ENCODE measurements at places on chromosomes 3 and 15. TPM values are rescaled to one million over a fixed set of nuclear protein-coding genes. Genes with fewer than 3 reads are reported as not detected.
A peak's percentile ranks its signal among the peaks of the same experiment; 100 is the strongest.

DNA sequence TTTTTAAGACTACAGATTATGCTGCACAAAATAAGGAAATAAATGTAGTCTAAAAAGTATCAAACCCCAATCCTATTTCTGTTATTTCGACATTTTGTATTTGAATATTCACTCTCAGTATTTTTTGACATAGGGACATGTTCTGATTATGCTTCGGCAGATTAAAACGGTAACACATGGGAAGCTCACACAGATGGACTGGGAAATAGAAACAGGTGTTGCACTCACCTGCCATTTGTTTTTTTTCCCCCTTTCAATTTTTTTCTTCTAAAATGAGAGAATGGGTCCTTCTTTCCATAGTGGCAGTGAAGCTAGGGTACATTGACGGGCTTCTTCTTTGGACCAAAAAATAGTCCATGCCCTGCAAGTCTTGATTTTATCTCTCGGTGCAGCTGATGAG, 163.1 kb downstream of the MYRIP start:
- H3K4me3 ChIP-seq, result no peak overlapping the region
- H3K4me1 ChIP-seq, result no peaks in the 10 kb centered on the region
- H3K27me3 ChIP-seq, result no peaks in the 10 kb centered on the region
- no peak overlapping the region for H3K27ac ChIP-seq

The GPR27 gene
- 3.1 TPM for polyA plus RNA-seq

DNA sequence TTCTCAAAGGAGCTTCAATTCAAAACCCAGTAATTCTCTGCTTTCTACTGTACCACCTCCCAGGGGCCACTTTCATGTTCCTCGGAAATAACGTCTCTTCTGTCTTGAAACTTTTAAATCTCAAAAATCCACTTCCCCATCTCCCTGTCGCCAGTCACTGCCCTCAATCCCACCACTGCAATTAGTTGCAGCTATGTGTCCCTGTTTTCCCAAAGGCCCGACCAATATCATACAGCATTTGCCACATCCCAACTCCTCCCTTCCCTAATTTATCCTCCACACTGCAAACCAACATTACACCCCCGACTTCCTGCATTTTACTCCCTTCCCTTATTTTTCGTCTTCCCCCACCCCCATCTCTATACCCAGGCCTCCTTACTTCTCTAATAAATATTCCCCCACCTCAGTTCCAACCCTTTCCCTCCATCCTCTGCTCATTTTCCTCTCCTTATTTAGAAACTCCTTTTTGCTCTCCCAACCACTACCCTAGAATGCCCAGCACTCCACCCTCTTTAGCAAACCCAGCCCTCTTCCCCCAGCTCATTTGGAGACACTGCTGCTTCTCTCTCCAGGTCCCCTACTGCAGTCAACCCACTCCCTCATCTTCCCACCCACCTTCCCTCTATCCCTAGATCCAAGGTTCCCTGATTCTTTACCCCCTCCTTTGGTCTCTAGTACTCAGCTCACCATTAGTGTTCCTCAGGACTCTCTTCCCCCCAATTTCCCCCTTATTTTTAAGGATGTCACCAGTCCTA, 1.1 kb downstream of the NPTN start:
- no peaks in the 10 kb centered on the region for H3K27me3 ChIP-seq
- peak overlapping the region; percentile 93 for H3K4me3 ChIP-seq
- DNase-seq, result no peak
- H3K4me1 ChIP-seq, result peaks cover 48% of the 10 kb centered on the region
- no peaks in the 10 kb centered on the region for H3K36me3 ChIP-seq

DNA sequence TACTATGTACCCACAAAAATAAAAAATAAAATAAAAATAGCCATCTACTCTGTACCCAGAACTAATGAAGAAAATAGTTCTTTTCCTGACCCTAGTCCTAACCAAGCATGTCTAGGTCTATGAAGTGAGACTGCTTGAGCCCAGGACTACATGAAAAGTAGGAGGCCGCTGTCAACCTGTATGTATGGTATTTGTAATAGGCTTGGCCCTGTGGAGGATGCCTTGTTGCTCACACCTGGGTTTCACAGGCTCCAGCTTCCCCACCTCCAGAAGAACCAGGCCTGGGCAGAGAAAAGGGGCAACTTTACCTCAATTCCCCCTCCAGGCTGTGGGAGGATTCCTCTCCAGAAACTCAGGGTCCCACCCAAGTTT, 6.8 kb upstream of the PKM start:
- H3K4me3 ChIP-seq, result no peak overlapping the region
- DNase-seq, result no peak
- no peaks in the 10 kb centered on the region for H3K27me3 ChIP-seq
- H3K36me3 ChIP-seq, result peaks cover 38% of the 10 kb centered on the region
- H3K27ac ChIP-seq, result peak overlapping the region; percentile 73
- H3K4me1 ChIP-seq, result peaks cover 10% of the 10 kb centered on the region

GRCh38 chr3:195226900-195227447, 44.0 kb downstream of the XXYLT1 start:
- DNase-seq, result peak; percentile 29
- no peak overlapping the region for H3K4me3 ChIP-seq
- no peaks in the 10 kb centered on the region for H3K36me3 ChIP-seq
- no peak overlapping the region for H3K27ac ChIP-seq
- H3K27me3 ChIP-seq, result no peaks in the 10 kb centered on the region

DNA sequence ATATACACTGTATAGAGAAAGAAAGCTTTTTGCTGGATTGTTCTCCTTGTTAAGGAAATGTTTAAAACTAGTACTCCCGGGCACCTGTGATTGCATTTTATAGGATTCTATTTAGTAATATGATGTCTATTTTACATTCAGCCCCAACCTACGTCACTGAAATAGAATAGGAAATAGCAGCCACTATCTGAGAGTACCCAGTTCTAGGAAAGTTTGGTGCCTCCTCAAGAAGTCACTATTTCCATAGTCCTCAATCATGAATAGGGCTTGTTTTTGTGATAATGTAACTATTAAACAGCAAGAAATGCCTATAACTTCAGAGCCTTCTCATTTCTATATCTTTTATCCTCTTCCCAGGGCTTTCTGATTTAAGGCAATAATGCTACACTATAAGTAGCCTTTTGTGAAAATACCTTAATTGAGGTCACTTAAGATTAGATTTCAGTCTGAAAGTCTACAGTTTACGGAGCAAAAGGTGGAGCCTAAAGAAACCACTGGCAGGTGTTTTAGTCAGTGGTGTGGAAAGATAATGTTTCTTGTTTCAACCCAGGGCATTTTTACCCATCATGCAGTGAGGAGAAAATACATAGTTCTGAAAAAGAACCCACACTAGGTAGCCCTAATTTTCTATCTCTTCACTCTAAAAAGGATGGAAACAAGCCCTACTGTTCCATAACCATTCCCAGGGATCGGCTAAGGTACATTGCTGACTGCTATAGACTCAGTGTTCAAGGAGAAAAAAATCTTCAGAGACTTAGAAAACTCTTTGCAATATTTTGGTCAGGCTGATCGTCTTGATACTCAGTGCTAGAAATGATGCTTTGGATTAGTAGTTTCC, 38.7 kb downstream of the TIGIT start:
- no peak for DNase-seq
- no peaks in the 10 kb centered on the region for H3K4me1 ChIP-seq
- H3K27ac ChIP-seq, result no peak overlapping the region
- no peaks in the 10 kb centered on the region for H3K36me3 ChIP-seq
- H3K27me3 ChIP-seq, result no peaks in the 10 kb centered on the region

The PLA2G4E gene
- polyA plus RNA-seq, result not detected

DNA sequence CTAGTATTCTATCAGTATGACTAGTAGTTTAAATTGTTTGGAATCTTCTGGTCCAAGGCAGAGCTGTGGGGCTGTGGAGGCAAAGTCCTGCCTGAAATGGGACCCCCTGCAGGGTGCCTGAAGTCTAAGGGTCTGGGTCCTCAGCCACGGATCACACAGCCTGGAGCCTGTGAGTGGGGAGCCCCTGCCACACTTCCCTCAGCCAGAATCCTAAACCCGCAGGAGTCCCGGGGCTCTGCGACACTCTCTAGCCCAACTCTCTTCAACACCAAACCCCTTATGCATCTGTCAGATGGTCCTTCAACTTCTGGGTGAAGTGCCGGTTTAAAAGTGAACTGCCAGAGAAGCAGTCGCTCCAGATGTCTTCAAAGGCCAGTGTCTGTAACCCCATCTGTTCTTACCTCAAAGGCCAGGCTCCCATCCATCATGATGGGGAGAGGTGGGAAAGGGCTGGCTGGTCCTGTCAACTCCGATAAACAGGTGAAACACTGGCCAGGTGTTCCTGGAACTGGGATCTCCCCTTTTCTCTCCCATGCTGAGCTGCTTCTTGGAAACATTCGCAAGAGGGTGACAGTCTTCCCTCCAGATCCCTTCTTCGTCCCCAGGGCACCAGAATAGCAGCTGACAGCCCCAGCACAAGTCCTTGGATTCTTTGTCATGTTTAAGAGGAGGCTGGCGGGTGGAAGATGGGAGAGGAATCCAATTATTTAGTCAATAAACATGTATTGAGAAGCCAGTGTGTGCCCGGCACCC, 45.6 kb downstream of the CPN2 start:
- no peaks in the 10 kb centered on the region for H3K27me3 ChIP-seq
- H3K27ac ChIP-seq, result no peak overlapping the region
- no peak for DNase-seq
- H3K4me1 ChIP-seq, result peaks cover 8% of the 10 kb centered on the region

The DZIP3 gene
- polyA plus RNA-seq, result 2.2 TPM

The SERP1 gene
- 225 TPM for polyA plus RNA-seq

GRCh38 chr3:30476368-30477084, 129.9 kb upstream of the TGFBR2 start:
- no peak overlapping the region for H3K4me3 ChIP-seq
- DNase-seq, result no peak
- H3K27ac ChIP-seq, result no peak overlapping the region
- no peaks in the 10 kb centered on the region for H3K27me3 ChIP-seq
- H3K36me3 ChIP-seq, result no peaks in the 10 kb centered on the region
- no peaks in the 10 kb centered on the region for H3K4me1 ChIP-seq

- no peaks in the 10 kb centered on the region for H3K27me3 ChIP-seq
- DNase-seq, result no peak
- H3K4me1 ChIP-seq, result no peaks in the 10 kb centered on the region
- H3K36me3 ChIP-seq, result no peaks in the 10 kb centered on the region
These were observed 1459.5 kb downstream of the ZPLD1 start for GRCh38 chr3:103894162-103894822.

DNA sequence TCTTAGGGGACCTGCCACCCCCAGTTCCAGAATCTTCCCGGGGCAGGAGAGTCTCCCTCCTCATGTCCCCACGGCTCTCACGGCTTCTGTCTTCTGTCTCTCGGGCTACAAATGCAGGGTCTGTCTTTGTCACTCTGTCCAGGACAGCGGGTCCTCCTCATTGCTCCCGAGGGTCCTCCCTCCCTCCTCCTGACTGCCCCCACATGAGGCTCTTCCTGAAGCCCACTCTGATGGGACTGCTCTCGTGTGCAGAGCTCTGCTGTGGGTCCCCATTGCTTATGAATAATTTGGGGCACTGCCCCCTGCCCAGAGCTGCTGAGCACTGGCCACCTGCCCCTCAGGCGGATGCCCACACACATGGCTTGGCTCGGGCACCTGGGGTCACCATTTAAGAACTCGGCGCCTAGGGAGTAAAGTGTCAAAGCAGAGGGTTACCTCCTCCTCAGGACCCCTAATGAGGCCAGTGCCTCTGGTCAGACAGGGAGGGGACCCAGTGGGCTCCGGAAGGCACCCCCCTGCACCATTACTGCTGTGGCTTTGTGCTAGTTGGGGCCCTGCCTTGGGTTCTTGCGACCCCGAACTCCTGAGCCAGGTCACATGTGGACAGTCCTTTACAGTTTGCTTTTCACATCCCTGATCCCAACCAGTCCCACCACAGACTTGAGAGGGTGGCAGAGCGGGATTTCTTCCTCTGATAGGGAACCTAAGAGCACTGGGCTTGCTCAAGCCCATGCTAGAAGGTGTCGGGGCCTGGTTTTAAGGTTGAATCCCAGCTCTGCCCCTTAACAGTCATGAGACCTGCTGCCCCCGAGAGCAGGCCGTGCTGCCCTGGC, 22.1 kb downstream of the HDAC11 start:
- H3K36me3 ChIP-seq, result no peaks in the 10 kb centered on the region
- H3K27ac ChIP-seq, result no peak overlapping the region
- H3K4me1 ChIP-seq, result no peaks in the 10 kb centered on the region
- H3K27me3 ChIP-seq, result no peaks in the 10 kb centered on the region
- no peak for DNase-seq
- H3K4me3 ChIP-seq, result no peak overlapping the region

GRCh38 chr3:30162579-30162978, 443.8 kb upstream of the TGFBR2 start:
- no peaks in the 10 kb centered on the region for H3K36me3 ChIP-seq
- no peaks in the 10 kb centered on the region for H3K4me1 ChIP-seq
- H3K4me3 ChIP-seq, result no peak overlapping the region

GRCh38 chr3:54270816-54271526, 148.6 kb downstream of the CACNA2D3 start:
- no peaks in the 10 kb centered on the region for H3K4me1 ChIP-seq
- no peaks in the 10 kb centered on the region for H3K27me3 ChIP-seq
- no peak overlapping the region for H3K4me3 ChIP-seq
- DNase-seq, result no peak

The NEK11 gene
- polyA plus RNA-seq, result 2.3 TPM

The MORC1 gene
- polyA plus RNA-seq, result not detected

DNA sequence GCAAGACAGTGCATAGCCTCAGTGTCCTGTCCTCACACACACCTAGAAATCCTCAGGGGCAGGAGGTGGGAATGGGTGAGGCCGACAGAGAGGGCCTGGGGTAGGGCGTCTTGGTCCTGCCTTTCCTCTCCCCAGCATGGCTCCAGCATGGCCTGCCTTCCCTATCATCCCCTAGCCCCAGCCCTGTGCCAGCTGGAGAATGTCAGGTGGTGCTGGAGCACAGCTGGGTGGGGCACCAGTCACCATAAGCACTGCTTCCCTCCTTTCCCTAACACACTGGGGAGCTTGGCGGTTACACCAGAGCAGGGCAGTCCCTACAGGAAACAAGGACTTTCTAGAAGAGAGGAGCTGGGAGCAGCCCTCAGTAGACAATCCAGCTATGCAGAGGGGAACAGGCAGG, 236.8 kb downstream of the KLF13 start:
- no peaks in the 10 kb centered on the region for H3K27me3 ChIP-seq
- no peak for DNase-seq
- no peaks in the 10 kb centered on the region for H3K4me1 ChIP-seq

GRCh38 chr15:59453474-59454215, 15.7 kb downstream of the FAM81A start:
- H3K4me1 ChIP-seq, result peaks cover 11% of the 10 kb centered on the region
- H3K36me3 ChIP-seq, result no peaks in the 10 kb centered on the region
- no peaks in the 10 kb centered on the region for H3K27me3 ChIP-seq

GRCh38 chr3:3685721-3686120, 113.5 kb upstream of the LRRN1 start:
- H3K36me3 ChIP-seq, result no peaks in the 10 kb centered on the region
- DNase-seq, result no peak
- H3K27ac ChIP-seq, result no peak overlapping the region
- H3K4me1 ChIP-seq, result no peaks in the 10 kb centered on the region
- H3K4me3 ChIP-seq, result no peak overlapping the region

- no peaks in the 10 kb centered on the region for H3K36me3 ChIP-seq
- no peaks in the 10 kb centered on the region for H3K27me3 ChIP-seq
- DNase-seq, result no peak
- no peaks in the 10 kb centered on the region for H3K4me1 ChIP-seq
These were observed 35.9 kb upstream of the DNAJC13 start for GRCh38 chr3:132381348-132381944.

- no peaks in the 10 kb centered on the region for H3K4me1 ChIP-seq
- DNase-seq, result no peak
- no peak overlapping the region for H3K4me3 ChIP-seq
- H3K36me3 ChIP-seq, result no peaks in the 10 kb centered on the region
- H3K27me3 ChIP-seq, result no peaks in the 10 kb centered on the region
These were observed 62.2 kb upstream of the GOLIM4 start for GRCh38 chr3:168157903-168158302.

The FMN1 gene
- polyA plus RNA-seq, result 0.40 TPM

GRCh38 chr3:34283751-34284150, 485.3 kb downstream of the PDCD6IP start:
- H3K27me3 ChIP-seq, result no peaks in the 10 kb centered on the region
- no peaks in the 10 kb centered on the region for H3K4me1 ChIP-seq
- no peaks in the 10 kb centered on the region for H3K36me3 ChIP-seq
